ENCODE measurements at places on chromosomes 3 and 15.

GRCh38 chr3:103319912-103320311 is 885.1 kb downstream of the ZPLD1 start:
- DNase-seq, result no peak

DNA sequence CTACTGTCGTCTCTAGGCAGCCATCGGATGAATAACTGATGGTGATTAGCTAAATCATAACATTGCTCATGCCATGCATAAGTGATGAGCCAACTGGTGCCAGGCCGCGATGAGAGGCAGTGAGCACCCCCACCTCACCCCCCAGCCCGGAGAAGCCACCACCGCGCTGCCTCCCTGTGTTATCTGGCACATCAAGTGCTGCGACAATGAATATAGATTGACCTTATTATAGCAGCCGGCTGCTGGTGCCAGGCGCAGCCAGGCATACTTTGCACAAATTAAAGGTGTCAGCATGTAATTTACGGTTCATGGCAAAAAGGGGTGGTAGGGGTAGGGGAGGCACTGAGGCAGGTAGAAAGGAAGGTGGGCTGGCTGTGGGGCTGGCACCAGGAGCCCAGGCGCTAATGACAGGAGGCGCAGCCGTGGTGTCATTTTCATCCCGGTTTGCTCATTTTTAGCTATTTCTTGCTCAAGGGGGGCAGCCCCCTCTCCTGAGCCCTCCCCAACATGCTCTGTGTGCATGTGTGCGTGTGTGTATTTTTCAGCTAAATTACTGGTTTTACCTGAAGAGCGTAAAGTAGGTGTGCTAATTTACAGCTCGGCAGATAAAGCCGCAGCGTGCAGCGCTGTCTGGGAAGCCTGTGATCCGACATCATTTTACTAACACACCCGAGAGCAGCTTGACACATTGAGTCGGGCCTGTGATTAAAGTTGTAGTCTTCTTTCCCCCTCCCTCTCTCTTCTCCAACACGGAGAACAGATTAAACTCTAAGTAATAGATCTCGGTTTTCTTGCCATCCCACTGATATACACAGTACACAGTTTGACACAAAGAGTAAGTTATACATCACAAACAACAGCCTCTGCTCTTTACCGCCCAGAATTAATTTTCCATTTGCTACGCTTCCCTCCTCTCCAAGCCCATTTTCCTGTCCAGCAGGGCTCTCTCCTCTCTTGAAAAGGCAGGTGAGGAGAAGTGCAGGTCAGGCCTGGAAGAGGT is 212.3 kb downstream of the RPLP1 start:
- DNase-seq, result no peak

DNA sequence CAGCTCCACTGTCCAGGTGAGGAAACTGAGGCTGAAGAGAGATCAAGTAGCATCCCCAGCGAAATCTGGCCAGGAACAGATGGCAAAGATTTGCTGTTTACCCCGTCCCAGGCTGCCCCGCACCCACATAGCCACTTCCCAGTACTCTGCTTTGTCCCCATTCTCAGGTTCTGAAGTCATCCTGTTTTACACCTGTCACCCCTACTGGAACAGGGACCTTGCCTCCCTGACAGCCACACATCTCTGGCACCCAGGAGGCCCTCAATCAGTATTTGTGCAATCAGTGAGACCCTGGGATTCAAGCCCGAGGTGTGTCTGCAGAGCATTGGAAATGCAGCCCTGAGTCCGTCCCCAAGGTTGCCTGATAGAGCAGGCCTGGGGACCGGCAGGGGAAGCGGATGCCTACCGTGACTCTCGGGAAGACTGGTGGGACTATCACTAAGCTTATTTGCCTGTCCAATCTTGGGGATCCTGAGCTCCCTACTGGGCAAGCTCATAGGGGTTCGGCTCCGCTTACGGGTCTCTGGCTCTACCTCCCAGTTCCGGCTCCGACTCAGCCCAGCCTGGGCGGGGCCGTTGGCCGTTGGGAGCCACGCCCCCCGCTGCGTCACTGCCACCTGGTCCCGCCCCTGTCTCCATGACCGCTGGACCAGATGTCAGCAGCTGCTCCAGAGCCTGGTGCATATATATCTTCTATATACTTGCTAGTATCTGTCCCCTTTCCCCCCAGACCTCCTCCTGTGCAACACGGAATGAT is 17.5 kb upstream of the FANCD2 start:
- DNase-seq, result peak; percentile 85

DNA sequence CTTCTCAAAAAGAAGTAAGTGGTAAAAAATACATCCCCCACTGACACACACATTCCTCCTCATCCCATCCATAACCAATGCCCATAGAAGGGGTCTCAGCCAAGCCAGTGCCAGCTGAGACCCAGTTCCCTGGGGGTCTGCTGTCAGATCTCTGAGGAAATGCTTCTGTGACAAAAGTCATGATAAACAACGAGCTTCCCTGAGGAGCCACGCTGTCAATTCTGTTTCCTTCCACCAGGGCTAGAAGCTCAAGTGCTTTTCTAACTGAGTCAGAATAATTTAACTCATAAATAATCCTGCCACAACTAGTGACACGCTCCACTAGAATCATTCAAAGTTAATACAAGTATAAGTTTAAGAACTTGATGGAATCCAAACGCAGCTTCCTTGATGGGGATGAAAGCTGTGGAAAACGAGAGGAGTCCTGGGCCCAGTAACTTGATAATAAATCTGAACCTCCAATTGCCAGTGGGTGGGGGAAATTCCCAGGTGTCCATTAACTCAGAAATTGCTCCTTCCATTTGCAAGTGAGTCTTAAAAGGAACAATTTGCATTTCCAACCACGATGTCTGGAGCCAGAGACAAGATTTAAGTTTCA is 348.7 kb upstream of the LMCD1 start:
- no peak for DNase-seq

- peak; percentile 83 for DNase-seq
Observed at GRCh38 chr3:128991355-128991895, 2.5 kb downstream of the CFAP92 start.

- no peak for DNase-seq
Observed at GRCh38 chr3:135851201-135852081, 114.1 kb upstream of the PPP2R3A start.

DNA sequence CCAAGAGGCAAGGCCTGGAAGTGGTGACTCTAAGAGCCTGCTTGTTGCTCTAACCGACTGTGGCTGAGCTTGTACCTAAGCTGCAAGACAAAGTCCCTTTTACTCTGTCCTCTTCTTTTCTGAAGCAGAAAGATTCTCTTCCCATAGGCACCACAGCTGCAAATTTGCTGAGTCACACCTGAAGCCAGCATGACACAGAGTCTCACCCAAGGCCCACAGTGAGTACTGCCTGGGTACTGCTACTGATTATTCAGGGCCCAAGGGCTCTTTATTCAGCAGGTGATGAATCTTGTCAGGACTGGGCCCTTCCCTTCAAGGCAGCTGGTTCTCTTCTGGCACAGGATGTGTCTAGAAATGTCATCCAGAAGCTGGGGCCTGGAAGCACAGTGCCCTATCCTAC is 18.9 kb upstream of the TIGIT start:
- no peak for DNase-seq

DNA sequence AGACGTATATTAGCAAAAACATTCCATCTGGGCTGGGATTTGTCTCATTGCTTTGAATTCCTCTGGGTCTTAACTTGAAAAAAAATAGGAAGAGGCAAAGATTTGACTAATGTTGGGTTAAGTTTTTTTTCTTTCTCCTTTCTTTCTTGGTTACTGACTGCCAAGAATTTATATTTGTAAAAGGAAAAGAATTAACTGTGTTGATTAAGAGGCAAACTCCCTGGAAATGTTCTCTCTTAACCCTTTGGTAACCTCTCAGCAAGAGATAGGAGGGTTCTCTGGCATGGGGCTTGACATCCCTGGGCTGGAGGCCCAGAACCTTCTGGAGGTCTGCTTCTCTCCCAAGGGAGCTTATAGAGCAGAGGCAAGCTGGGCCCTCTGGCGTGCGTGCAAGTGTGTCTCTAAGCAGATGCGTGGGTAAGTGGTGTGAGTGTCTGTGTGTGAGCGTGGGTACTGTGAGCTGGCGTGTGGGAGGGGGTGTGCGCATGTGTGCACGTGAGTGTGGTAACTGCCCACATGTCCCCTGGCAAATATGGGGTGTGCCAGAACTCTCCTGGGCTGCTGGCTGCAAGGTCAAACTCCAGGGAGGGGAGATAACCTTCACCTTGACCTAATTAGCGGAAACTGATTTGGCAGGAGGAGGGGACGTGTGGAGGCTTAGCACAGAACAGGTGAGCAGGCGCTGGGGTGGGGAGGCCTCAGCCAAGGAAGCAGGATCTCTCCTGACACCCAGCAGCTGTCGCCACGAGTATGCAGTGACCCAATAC is 49.4 kb upstream of the MAGEF1 start:
- no peak for DNase-seq

GRCh38 chr3:60386306-60386705 is 864.9 kb downstream of the FHIT start:
- no peak for DNase-seq

GRCh38 chr15:84752700-84753099 is 4.3 kb downstream of the ZNF592 start:
- DNase-seq, result no peak

GRCh38 chr3:131957511-131957910 is 77.3 kb downstream of the CPNE4 start:
- DNase-seq, result no peak

DNA sequence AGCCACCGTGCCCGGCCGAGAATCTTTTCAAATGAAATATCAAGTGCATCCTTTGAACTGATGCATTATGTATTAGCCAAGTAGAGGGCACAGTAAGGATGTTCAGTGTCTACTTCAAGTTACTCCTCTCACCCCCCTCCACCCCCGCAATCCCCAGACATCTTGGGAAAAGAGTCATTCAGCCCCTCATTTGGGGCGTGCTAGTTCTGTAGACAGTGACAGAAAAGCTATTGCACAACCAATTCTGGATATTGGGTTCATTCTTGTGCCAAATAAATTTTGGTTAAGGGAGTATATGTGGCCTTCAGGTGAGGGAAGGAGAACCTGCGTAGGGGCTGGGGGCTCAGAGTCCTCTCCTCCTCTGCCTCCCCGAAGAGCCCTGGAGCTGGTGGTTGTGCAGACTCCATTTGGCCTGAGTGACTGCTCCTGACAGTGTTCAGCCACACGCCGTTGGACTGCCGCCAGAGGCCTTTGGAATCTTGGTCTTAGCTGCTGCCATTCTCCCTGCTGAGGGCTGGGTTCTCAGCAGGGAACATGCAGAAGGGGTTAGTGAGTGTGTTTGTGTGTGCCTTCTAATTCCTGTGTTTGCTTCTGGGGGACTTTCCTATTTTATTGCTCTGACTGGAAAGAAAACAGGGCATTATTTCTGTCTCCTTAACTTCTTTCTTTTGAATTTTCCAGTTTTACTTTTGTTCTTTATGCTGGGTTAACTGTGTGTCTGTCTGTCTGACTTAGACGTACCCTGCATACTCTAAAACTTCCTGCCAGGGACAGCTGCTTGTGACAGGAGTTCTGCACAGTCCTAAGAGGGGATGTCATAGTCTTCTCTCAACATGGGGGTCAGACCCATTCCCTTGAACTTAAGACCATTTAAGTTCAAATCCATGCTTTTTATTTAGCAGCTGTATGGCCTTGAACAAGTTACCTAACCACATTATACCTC is 21.0 kb downstream of the RARB start:
- DNase-seq, result no peak

DNA sequence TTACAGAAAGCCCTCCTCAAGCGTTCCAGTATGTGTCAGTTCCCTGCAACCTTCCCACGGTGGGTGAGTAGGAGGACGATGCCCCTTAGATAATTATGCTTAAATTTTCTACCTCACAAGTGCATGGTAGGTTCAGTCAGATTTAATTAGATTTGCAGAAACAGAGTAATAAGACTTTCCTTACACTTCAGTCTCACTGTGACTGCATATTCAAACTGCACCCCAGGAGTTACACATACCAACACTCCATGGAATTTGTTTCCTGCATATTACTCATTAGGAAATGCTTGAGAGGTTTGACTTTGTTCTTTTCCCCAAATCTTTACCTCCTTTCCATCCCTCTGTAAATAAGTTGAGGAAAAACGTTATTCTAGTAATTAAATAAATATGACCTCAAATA is 108.8 kb downstream of the ARRDC4 start:
- DNase-seq, result no peak

GRCh38 chr3:52195823-52196331 is 2.1 kb upstream of the ALAS1 start:
- peak; percentile 98 for DNase-seq

GRCh38 chr3:114800272-114801031 is 346.6 kb downstream of the ZBTB20 start:
- DNase-seq, result no peak

DNA sequence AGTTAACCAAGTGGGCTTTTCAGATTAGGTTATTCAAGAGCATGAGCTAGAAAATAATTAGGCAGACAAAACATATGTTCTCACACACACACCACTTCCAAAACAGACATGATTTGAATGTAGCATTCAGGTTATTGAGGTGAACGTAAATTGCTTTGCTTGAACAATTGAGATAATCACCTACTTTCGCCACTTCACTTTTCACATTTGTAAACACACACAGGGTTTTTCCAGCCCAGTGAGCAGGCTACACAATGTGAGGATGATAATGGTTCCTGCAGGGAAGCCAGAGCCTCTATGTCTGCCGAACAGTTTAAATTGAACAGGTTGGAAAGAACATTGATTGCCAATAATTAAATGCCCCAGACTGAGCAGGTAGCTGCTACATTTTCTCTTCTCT is 560.8 kb downstream of the OCA2 start:
- no peak for DNase-seq
